ENCODE measurements at places on chromosomes 2 and 18.

DNA sequence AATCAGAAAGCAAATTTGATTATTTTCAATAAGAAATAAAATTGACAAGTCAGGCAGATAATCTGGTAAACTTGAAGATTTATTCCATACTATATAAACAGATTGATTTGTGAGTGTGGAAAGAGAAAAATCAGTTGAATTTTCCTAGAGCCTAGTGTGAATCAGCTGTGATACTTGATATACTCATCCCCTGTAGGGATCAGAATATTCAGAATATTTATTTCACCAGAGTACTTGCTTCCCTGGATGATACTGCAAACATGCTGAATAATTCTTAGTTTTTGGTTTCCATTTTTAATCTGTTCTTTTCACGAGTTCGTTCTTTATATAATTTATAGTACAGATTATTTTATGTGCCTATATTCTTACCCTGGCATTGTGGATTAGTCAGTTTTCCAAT, 142.8 kb downstream of the GALNT3 start:
- DNase-seq: no peak

GRCh38 chr2:21422050-21422449, 298.3 kb downstream of the TDRD15 start:
- no peak for DNase-seq

DNA sequence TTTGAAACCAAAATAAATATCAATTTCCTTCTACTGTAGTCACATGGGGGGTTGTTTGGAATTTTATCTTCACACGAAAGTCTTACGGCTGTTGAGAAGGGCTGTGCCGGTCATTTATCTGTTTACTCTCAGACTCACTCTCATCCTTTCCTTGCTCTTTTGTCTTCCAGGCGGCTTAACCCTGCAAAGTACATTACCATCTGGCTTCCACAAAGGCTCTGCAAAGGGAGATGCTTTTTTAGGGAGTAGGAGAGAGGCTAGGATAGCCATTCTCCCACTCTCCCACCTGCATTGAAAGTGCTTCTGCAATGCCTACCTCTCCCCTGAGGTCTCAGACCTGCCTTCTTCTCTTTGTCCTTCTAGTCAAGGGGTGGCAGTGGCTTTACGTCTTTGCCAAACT, 247.6 kb downstream of the MEIS1 start:
- DNase-seq: no peak

- DNase-seq: no peak
These were observed 42.4 kb upstream of the NABP1 start for GRCh38 chr2:191635333-191636234.

DNA sequence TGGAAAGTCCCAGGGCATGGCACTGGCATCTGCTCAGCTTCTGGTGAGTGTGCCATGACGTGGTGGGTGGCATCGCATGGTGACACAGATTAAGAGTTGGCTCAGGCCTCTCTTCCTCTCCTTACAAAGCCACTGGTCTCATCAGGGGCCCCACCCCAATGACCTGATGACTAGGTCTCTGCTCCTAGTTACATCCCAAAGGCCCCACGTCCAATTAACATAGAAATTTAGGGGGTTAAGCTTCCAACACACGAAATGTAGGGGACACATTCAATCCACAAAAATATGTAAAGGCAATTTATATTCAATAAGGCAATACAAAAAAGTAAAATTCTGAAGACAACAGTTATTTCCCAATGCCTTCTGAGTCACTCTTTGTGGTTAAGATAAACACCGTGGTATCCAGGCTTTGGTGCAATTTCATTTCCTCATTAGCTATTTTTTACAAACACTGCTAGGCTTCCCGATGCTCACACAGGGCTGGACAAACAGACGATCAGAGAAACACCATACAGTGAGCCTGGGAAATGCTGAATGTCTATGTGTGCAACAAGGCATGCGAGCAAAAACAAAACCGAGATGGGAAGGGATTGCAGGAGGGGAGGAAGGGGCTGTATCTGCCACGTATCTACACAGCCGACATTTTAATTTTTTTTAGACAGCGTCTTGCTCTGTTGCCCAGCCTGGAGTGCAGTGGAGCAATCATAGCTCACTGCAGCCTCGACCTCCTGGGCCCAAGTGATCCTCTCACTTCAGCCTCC, 67.2 kb downstream of the MBP start:
- DNase-seq: no peak

DNA sequence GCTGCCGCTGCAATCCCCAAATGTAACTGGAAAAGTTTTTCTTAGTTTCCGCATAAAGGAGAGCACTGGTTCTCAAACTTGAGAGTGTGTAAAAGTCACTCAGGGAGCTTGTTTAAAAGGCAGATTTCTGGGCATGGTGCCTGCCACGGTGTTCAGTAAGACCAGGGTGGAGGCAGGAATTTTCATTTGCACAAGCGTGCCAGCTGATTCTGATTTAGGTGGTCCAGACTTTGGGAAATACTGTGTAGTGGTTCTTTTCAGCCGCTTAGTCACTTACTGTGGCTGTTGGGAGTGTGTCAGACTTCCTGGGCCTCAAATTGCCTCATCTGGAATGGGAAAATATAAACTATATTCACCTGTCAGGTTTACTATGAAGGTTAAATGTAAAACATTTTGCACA, 788 bp downstream of the ARMC9 start:
- no peak for DNase-seq

DNA sequence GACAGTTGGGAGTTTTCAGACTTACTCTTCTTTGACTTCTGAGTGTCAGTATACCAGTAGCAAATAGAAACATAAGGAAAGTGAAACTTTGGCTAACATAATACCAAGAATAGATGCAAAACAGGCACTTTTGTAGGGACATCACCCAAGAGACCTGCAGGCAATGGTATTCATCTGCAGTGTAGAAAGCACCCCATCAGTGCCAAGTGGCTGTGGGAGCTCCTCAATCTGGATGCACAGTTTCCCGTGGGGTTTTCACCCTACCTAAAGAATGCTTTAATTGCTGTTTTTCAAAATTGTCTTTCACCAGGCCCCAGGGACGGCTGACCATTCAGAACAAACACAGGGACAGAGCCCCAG, 96.6 kb upstream of the GPR45 start:
- no peak for DNase-seq

DNA sequence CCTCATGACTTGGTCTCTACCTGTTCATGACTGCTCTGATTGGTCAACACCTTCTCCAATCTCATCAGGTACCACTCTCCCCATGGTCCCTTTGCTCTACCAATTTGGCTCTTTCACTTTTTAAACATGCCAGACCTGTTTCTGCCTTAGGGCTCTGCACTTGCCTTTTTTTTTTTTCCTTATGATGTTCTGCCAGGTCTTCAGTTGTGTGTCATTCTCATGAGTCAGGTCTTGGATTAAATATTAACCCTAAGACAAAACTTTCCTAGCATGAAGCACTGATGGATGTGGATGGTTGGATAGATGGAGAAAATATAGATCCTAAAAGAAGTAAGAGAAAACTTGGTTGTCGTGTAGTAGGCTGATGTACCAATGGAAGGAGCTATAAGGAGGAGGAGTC, 219.3 kb downstream of the TTC32 start:
- no peak for DNase-seq

GRCh38 chr2:109322111-109322510, 193.1 kb downstream of the SH3RF3 start:
- no peak for DNase-seq

DNA sequence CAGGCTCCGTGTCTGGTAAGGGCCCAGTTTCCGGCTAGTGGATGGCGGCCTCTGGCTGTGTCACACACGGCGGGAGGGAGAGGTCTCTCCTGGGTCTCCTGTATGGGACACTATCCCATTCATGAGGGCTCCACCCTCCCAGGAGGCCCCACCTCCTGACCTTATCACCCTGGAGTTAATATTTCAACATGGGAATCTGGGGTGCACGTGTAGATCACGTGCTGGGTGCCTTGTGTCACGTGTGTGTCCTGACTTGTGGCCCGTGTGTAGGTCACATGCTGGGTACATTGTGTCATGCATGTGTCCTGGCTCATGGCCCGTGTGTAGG, 9.9 kb downstream of the NEU4 start:
- no peak for DNase-seq

GRCh38 chr2:150520887-150521664, 33.6 kb upstream of the RND3 start:
- DNase-seq: no peak

- DNase-seq: no peak
These were observed 678.8 kb downstream of the DCC start for GRCh38 chr18:53018791-53019190.

DNA sequence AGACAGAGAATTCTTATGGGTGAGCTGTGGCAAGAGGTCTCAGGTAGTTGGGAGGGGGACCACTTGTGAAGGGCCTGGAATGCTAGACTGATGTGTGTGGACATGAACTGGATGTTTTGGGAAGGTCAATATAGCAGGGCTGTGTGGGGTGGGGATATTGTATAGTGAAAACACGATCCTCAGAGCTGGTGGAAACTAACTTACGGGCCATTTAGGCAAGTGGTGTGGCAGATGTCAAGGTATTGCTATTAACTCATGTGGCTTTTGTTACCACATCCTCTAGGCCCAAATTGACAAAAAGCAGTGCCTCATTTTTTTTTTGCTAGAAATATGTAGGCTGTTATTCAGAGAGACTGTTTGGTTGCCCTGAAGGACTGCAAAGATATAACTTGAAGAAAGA, 8.0 kb upstream of the GALNT1 start:
- peak; percentile 19 for DNase-seq

DNA sequence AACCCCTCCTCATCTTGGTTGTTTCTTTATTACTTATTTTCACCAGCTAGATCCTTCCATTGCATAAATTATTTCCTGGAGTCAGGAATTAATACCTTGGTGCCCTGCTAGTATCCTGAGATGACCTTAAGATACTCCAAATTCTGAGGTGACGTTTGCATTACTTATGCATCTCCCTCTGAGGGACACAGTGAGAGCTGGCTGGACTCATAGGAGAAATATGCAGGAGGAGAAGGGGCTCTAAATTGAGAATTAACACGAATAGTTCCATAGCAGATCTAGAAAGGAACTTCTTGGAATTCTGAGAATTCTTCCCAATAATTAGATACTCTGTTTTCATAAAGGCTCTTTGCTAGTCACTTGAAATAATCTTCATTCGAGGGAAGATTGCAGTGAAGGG, 310.6 kb upstream of the ZEB2 start:
- DNase-seq: no peak

- DNase-seq: no peak
These were observed 209.7 kb downstream of the WDPCP start for GRCh38 chr2:63378589-63378988.

DNA sequence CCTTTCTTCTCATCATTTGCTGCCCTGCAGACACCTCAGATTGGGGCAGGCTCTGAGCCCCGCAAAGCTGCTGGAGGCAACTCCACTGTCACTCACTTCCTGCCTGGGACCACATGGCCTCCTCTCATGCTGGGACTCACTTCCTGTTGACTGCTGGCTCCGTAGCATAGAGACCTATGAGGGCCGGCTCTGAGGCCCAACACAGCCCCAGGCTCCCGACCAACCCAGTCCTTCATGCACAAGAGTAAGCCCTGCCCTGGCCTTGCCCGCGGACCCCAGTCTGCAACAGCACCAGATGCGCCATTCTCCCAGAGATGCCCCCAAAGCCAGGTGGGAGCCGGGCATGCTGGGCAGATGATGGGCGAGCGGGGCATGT, 55.7 kb downstream of the DNMT3A start:
- peak; percentile 74 for DNase-seq

GRCh38 chr2:216165711-216166110, 56.6 kb downstream of the XRCC5 start:
- no peak for DNase-seq

DNA sequence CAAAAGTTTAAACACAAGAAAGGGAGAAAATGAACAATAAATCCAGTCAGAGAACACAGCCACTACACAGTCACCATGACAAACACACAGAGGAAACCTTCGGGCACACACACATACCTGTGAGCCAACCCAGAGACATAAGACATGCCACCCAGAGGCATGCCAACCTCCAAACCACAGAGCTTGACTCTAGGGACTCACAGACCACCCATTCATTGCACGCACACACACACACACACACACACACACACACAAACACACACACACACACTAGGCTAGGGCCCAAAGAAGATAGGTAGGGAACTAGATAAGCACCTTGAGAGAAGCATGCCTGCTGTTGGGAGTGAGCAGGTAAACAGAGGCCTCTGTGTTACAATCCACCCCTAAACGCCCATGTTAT, 9.1 kb downstream of the SIX3 start:
- no peak for DNase-seq

DNA sequence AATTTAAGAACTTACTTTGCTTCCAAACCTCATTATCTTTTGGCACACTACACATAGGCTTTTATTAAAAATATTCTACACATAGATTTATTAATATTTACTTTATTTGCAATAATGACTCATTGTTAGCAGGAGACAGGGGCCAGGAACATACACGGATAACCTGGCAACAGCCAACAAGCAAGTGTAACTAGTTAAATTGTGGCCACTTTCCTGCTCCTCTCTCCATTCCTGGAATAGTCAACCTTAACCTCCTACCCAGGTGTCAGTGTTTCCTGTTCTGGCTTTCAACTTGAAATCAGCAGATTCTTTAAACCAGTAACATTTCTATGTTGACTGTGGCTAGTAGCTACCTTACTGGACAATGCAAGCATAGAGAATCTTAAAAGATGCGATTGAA, 26.5 kb downstream of the ACVR1 start:
- no peak for DNase-seq

DNA sequence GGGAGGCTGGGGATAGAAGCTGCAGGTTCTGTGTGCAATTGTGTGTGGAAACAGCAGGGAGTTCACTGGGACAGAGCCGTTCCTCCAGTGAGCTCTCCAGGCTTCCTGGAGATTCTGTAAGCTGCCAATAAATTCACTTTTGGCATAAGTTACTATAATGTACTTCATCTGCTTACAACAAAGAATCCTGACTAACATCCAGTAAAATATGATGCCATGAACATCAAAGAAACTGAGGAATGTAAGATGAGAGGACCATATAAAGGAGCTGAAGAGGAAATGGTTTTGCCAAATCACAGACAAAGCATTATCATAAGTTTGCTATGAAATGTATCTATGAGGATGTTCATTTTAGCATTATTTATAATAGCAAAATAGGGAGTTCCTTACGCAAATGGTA, 175.3 kb downstream of the KCNE4 start:
- DNase-seq: no peak

DNA sequence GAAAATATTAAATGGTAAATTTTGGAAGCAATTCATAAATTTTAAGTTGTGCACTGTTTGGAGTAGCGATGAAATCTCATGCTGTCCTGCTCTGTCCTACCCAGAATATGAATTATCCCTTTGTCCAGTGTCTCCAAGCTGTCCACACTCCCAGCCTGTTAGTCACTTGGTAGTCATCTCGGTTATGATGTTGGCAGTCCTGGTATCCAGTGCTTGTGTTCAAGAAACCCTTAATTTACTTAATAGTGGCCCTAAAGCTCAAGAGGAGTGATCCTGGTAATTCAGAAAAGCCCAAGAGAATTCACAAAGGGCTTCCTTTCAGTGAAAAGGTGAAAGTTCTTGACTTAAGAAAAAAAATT, 71.8 kb upstream of the STAM2 start:
- no peak for DNase-seq
